Hepatic stellate cell (primary cell): ENCODE measurements at places on chromosomes 1 and 21.

GRCh38 chr1:212677136-212677535 is 22.5 kb downstream of the BATF3 start:
- DNase-seq: no peak

- DNase-seq: peak; percentile 89
Observed at GRCh38 chr1:25743164-25744139, 56.5 kb upstream of the SELENON start.

GRCh38 chr1:235885655-235886262 is 19.1 kb upstream of the LYST start:
- no peak for DNase-seq

DNA sequence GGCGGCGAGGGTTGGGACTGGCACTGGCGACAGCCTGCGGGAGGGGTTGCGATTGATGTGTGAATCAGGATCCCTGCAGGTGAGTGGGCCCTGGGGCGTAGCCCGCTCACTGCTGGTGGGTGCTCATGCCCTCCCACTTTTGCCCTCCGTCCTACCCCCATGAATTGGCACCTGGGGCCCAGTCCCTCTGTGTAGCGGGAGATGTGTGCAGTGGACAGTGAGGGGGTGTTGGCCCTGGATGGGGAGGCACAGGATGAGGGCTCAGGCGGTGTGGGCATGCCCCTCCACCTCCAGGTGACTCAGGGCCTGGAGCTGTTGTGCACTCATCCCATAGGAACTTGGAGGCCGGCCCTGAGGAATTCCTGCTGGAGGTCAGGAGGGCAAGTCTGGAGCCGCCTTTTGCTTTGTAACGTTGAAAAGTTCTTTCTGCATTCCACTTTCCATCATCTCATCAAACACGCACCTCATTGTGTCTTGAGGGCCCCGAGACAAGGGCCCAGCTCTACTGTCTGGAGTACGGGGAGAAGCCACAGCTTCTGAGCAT is 3.0 kb downstream of the PEAR1 start:
- DNase-seq: peak; percentile 98

DNA sequence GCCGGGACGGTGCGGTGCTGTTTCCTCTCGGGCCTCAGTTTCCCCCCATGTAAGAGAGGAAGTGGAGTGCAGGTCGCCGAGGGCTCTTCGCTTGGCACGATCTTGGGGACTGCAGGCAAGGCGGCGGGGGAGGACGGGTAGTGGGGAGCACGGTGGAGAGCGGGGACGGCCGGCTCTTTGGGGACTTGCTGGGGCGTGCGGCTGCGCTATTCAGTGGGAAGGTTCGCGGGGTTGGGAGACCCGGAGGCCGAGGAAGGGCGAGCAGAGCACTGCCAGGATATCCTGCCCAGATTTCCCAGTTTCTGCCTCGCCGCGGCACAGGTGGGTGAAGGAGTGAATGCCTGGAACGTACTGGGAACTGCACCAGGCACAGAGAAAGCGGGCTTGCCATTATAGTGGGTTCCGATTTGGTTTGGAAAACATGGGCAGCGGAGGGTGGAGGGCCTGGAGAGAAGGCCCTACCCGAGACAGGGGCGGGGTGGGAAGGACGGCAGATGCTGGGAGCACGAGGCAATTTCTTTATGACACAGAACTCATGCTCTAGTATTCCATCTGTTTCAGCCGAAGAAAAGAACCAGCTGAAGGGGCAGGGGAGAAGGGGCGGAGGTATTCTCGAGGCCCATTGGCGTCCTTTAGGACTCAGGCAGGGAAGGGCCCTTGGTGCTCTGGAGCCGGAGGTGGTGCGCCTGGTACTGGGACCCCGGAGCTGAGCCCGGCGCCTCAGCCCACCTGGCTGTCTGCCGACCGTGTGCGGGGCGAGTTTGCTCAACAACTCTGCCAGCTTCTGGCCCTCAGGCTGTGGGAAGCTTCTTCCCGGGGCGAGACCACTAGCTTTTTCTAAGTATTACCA is 960 bp downstream of the PCSK9 start:
- no peak for DNase-seq

DNA sequence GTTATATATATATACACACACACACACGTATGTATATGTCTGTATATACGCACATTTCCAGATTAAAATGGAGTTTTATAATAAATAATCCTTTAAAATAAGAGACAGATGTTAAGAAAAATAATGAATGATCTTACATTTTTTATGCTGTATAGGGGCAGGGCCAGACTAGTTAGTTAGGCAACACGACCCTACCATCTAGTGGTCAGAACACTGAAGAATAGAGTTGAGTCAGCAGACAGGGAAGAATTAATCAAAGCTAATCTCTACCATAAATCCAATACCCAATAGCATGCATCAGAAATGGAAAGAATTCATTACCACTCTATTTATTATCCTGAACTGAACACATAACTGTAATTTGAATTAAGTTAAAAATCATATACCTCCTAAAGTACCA is 156.7 kb downstream of the BRINP3 start:
- DNase-seq: no peak

DNA sequence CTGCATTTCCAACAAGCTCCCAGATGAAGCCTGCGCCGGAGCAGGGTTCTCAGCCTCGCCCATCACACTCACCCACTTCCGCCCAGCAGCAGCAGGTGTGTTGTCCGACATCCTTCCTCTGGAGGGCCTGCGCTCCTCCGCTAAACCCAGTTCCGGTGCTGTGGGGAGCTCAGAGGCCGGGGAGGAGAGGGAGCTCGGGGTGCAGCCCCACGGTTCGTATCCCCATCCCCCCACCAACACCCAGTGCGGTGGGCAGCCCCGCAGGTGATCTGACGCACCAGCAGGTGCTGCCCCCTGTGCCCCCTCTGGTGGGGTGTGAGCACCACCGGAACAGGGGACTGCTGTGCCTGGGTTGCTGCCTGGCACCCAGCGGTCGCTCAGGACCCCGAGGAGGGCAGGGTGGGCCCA is 3.4 kb upstream of the PEX10 start:
- DNase-seq: no peak

GRCh38 chr1:175178056-175178455 is 14.5 kb downstream of the KIAA0040 start:
- DNase-seq: no peak
